ENCODE measurements at places on chromosomes 4 and X. TPM values are rescaled to one million over a fixed set of nuclear protein-coding genes. Genes with fewer than 3 reads are reported as not detected.

IBSP gene
- not detected for total RNA-seq

SLITRK4 gene
- not detected for total RNA-seq

AKAP14 gene
- total RNA-seq, result not detected

CSAG1 gene
- total RNA-seq, result not detected

GRPR gene
- total RNA-seq, result not detected

SYAP1 gene
- 13.9 TPM for total RNA-seq
